ENCODE measurements at places on chromosomes 12 and 14. TPM values are rescaled to one million over a fixed set of nuclear protein-coding genes. Genes with fewer than 3 reads are reported as not detected.
A peak's percentile ranks its signal among the peaks of the same experiment; 100 is the strongest.

LLPH gene
- 31.3 TPM for total RNA-seq

HVCN1 gene
- 13.8 TPM for total RNA-seq

CLEC1B gene
- total RNA-seq: not detected

DNA sequence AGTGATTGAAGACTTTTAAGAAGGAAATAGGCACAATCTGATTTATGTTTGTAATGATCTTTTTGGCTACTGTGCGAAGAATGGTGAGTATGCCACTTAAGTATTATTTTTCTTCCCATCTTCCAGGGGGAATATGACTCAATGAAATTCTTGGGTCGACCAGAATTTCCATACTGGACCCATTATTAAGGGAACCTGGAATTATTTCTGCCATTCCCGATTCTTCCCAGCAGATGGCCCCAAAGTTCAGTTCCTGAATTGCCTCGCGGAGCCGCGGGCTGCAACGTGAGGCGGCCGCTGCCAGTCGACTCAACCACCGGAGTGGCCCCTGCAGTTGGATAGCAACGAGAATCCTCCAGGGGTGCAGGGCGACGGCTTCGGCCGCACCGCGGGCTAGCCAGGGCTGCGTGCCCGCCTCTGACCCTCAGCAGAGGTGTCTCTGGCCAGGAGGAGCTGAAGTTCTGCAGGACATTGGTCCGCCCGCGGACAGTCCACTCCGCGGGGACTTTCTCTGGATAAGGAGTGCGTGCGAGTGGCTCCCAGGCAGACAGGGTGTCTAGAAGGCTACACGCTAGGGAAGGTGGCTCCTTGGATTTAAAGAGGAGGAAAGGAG, 628 bp upstream of the TSHR start:
- peak; percentile 67 for DNase-seq

DNA sequence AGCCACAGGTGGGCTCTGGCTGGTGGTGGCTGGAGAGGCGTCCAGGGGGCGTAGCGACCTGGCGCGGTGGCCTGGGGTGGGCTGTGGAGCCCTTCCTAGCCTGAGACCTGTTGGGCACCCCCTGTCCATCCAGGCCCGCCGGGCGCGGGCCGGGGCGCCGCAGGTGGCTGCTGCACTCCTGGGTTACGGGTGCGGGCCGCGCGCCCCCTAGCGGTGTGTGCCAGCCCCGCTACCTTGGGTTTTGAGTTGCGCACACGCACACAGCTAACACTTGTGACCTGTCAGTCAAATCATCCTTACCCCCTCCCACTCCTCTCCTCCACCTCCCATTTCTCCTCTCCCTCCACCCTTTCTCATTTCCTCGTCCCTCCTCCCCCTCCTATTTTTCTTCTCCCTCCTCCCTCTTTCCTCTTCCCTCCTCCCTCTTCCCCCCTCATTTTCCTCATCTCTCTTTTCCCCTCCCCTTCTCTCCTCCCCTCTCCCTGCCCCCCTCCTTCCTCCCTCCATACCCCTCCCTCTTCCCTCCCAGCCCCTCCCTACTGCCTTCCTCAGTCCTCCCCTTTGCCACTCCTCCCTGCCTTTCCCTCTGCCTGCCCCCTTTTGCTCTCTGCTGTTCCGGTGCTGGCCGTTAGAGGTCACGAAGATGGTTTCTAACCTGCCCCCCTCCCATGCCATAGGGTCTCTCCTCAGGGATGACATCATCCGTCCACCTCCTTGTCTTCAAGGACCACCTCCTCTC, 2.3 kb downstream of the MEG3 start:
- DNase-seq: no peak

DNA sequence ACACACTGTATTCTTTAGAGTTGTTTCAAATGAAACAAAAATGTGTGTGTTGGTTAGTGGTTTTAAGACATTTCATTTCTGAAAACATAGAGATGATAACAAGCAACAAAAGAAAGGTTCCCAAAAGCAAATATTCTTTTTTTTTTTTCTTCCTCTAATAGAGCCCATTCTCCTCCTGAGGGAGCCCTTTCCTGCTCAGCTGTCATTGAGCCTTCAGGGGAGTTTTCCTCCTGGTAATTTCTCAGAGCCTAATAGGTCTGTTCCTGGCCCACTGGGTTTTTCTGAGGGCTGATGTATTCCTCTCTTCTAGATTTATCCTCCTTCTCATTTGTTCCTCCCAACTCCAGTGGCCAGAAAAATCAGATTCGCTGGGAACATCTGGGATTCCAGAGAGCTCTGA, 654.5 kb downstream of the NOVA1 start:
- DNase-seq: no peak

DNA sequence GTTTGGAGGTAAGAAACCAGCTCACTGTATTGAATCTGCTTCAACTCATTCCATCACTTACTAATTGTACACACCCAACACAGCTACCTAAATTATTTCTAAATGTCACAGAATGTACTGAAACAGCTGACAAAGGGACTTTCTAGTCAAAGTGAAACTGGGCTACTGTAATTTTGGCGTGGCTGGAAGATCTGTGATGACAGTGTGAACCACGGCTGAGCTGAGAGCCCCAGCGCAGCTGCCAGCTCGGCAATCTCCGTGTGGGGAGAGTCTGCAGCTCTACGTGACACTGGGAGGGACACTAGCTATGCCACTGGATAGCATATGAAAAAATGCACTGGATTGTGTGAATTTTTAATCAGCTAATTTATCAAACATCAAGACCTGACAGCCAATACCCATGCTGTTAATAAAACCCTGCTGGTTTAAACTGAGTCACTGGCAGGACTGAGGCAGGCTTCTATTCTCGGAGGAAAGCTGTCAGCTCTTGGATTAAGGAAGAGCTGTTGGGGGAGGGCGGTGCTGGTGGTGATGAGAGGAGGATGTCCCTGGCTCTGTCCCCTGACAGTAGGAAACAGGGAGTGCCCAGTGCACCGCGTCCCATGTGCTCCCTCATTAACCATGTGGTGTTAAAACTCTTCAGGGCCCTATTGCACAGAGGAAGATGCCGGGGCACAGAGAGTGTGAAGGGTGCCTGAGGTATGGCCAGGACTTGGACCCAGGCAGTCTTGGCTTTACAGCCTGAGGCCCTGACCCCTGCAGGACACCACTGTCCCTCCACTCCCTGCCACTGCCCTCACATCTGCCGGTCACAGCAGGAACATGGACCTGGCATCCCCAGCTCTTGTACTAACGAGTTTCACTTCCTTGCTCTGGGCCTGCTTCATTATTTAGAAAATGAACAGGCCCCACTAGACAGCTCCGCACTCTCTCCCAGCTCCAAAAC, 13.3 kb downstream of the SLC15A4 start:
- peak; percentile 48 for DNase-seq

DNA sequence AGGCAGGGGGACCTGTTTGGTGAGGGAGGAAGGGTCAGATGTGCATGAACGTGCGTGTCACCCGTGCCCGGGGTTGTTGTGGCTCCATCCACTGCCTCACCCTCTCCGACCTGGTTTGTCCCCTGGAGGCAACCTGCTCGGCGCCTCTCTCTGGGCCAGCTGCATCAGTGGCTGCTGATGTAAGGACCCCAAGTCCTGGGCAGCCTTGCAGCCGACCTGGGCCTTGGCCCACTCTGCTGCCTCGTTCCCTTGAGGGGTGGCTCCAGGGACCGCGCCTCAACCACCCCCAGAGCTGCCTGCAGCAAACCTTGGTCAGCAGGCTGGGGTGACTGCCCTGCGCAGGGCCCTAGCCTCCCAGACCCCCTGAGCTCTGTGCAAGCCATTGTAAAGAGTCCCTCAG, 351.7 kb downstream of the TMEM121 start:
- no peak for DNase-seq

- DNase-seq: no peak
These were observed 3.8 kb downstream of the RAPGEF3 start for GRCh38 chr12:47754881-47755280.

GRCh38 chr14:55136885-55137786, 8.1 kb downstream of the LGALS3 start:
- no peak for DNase-seq

DNA sequence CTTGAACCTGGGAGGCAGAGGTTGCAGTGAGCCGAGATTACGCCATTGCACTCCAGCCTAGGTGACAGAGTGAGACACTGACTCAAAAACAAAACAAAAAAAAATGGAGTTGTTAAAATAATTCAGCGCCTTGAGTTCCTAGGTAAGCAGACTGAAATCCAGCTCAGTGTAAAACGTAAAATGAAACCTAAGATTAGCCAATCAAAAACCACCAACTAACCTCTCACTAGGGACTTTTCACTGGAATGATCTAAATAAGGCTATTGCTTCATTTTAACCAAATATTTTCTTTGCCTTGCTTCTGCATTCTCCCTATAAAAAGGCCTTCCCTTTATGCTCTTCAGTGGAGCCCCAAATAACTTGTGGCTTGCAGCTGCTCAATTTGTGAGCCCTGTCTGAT, 91.6 kb upstream of the HIF1A start:
- DNase-seq: no peak

DNA sequence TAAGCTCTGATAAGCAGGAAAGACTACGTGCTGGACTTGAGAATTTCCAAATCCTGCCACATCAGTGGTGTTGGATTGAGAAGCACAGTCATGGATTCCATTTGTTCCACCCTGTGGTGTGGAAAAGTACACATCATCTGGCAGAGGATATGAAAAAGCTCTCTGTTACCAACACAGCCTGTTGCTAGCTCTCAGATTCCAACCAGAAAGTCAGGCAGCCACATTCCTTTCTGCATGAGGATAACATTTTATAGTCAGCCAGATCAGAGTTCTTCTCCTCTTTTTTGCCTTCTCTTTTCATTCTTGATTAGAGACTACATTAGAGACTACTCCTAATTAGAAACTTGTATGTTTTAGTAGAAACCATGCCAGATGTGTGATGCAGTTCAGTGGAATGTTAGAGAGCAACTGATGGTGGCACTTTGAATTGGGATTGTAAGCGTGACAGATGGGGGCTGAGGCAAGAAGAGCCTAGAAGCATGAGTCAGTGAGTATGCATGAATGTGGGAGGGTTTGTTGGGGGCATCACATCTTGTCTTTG, 61.2 kb upstream of the STXBP6 start:
- no peak for DNase-seq

DNA sequence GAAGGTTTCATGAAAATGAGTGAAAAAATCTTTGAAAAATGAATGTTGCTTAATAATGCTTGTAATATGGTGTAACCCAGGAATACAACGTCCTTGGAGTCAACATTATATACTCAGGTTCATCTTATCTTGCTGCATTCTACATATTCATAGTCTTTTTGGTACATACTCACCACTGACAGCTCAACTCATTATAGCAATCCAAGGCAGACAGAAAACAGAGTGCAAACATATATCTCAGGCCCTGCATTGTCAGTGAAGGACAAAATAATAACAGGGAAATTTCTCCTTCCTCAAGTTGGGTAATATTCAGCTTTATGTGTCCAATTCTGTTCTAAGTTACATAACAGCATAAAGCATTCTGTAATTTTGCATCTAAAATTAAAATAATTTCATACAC, 1353.0 kb upstream of the SEL1L start:
- no peak for DNase-seq

DNA sequence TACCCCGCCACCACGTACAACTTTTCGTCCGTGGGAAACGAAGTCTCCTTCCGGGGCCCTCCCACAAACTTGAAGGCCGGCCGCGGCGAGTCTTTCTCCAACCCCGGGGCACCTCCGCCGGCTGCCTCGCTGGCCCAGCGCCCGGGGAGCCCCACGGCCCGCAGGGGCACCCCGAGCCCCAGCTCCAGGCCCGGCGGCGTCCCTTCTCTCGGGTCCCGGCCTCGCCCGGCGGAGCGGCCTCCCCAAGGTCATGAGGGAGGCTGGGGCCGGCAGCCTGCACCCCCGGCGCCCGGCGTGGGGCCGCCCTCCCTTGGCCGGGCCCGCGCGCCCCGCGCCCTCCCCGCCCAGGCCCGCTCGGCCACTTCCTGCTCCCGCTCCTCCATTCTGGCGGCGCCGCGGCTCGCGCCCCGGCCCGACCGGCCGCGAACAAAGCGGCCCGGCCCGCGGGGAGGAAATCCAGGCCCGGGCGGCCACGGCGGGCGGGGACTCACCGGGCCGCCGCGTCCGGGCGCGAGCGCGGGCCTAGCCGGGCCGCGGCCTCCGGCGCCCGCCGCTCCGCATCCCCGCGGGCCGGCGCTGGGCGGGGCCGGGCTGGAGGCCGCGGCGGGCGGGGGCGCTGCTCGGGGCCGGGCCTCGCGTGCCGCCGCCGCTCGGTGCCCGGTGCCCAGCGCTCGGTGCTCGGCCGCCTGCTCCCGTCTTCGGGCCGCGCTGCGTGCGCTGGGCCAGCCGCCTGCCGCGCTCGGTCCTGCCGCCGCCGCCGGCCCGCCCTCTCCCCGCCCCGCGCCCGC, at the start of gene AKT1:
Gene AKT1, minus strand, starts transcription at position 756 of the 788 bp plus-strand sequence. CDS start 3,105 bp downstream, outside the sequence.
- DNase-seq: peak; percentile 26
